Neural progenitor cell (in vitro differentiated cells): ENCODE measurements at places on chromosomes 2 and 18. TPM values are rescaled to one million over a fixed set of nuclear protein-coding genes. Genes with fewer than 3 reads are reported as not detected.

DNA sequence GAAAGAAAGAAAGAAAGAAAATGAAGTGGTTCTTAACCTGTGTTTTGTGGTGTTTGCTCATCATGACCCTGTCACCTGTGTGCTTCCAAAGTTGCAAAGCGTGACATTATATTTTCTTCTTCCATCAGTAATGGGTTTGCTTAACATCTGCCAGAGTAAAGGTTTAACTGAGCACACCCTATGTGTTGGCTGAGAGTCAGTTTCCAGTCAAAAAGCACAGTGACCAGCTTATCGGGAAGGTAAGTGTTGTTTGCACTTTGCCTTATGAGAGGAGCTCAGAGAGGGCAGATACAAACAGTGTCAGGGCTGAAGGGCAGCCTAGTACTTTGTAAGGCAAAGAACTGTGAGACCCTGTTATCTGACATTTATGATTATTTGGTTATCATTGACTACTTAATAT, 406.2 kb upstream of the CWC22 start:
- no peak for DNase-seq

SCN3A gene
- total RNA-seq = 0.40 TPM in 1 of 2 replicates, not detected in the other

- no peak for DNase-seq
Observed at GRCh38 chr2:188364033-188364630, 72.5 kb downstream of the GULP1 start.

DNA sequence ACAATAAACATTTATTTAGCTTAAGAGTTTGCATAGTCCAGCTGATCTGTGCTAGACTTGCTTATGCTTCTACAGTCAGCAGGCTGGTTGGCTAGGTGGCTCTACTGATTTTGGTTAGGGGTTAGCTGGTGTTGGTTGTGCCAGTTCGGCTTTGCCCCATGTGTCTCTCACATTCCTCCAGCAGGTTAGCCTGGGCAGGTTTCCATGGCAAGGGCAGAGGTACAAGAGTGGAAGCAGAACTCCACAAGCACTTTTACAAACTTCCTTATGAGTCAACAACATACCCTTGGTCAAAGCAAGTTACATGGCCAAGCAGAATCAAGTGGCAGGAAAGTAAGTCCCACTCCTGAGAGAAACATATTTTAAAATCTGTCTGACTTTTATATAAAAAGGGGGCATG, 82.3 kb downstream of the SS18 start:
- no peak for DNase-seq

- DNase-seq = no peak
Observed at GRCh38 chr2:32752205-32752604, 124.4 kb downstream of the TTC27 start.

DNA sequence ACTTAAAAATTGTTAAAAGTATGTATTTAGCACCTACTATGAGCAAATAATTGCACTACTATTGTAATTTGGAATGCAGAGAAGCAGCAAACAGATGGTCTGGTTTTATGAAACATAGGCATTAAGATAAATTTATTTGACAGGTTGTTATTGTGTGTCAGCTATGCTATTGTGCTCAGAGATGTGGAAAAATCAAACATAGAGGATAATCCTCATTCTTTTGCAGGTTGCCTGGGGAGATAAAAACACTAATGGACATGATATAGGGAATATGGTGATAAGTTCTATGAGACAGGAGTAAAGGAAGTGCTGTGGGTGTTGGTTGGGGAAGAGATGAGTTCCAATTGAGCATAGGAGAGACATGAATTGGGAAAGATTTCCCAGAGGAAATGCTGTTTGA, 71.3 kb downstream of the PPP1R1C start:
- no peak for DNase-seq

- no peak for DNase-seq
Observed at GRCh38 chr2:53170466-53170865, 597.1 kb upstream of the CHAC2 start.
